Anterior cingulate cortex (tissue), 58 donors: ENCODE measurements at places on chromosomes 4 and X.

GRCh38 chr4:169417629-169418282 lies 147.0 kb upstream of the SH3RF1 start:
- no peak for DNase-seq

- DNase-seq = no peak
Observed at GRCh38 chr4:8341691-8342090, 72.1 kb downstream of the HTRA3 start.

GRCh38 chr4:13983189-13983790 lies 355.8 kb upstream of the BOD1L1 start:
- no peak for DNase-seq

- no peak for DNase-seq
Observed at GRCh38 chr4:83369831-83370639, 35.4 kb upstream of the HPSE start.
